ENCODE measurements at places on chromosomes 2 and 18.

GRCh38 chr2:193476171-193476800, 1281.6 kb upstream of the TMEFF2 start:
- DNase-seq: no peak

- DNase-seq: no peak
Measured at GRCh38 chr18:79405781-79406575, 10.2 kb downstream of the NFATC1 start.

DNA sequence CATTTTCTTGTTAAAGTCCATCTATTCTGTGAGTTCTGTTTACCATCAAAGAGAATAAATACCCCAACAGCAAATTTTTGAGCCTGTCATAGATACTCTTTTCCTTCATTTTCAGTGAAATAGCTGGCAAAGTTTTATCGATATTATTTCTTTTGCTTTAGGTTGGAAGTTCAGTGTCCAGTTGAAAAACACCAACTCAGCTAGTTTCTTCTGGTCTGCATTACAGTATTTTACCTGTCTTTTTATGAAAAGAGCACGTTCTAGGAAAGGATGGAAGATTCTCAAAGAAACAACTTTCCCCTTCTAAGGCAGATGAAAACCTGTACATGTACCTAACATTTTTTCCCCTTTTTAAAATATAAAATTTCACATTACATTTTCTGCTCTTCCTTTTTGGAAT, 80.4 kb upstream of the PROKR1 start:
- no peak for DNase-seq

DNA sequence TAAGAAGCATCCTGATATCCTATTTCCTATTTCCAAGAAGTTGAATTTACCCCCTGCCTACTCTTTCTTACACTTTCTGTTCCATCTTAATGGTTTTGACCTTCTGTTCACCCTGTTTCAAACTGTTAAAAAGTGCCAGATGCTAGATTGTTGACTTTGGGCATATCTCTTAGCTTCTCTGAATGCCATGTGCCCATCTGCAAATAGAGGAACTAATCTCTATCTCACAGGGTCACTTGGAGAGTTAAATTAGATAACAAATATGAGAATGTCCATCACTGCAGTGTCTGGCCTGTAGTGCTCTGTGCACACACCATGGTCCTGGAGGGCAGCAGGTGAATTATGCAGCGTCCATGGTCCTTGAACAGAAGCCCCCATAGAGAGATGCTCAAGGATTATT, 83.8 kb downstream of the LRATD1 start:
- no peak for DNase-seq

- no peak for DNase-seq
Measured at GRCh38 chr2:42933824-42934254, 141.5 kb upstream of the HAAO start.

DNA sequence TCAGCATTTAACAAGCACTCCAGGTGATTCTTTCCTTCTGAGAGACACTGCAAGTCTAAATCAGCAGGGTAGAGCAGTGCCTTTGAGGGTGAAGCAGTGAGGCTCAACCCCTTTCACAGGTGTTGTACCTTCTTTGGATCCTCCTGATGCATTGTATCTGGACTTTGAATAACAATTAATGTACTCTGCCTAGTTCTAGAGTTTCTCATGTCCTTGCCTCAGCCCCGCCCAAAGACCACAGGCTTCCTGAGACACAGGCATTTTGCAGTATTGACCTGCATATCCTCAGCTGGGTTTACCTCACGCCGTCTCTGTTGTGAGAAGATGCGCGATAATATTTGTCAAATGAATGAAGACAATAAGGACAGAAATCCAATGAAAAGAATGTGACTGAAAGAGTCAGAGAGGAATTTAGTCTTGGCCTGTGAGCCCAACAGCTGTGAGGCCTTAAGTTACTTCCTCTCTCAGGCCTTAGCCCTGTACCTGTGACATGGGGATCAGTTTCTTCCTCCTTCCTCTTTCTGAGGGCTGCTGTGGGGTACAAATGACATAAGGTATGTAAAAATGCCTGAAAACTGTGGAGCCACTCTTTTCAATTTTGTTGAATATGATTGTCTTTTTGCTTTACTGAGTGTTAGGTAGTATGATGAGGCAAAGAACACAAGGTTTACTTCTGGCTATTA, 43.7 kb downstream of the WIPF1 start:
- DNase-seq: no peak

DNA sequence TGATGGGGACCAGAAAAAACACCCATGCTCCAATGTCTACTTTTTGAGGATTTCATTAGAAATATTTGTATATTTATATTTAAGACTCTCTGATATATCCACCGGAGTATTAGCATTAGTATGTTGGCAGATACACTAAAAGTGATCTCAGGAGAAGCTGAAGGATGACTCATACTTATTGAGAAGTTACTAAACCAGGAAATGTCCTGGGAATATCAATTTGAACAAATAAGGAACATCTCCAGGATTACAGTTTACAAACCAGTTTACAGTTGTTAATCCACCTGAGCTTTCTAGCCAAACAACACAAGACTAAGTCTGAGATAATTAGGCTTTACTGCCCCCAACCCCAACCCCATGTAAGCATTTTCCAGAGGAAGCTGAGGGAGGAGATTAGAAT, 16.1 kb upstream of the DPP4 start:
- no peak for DNase-seq

DNA sequence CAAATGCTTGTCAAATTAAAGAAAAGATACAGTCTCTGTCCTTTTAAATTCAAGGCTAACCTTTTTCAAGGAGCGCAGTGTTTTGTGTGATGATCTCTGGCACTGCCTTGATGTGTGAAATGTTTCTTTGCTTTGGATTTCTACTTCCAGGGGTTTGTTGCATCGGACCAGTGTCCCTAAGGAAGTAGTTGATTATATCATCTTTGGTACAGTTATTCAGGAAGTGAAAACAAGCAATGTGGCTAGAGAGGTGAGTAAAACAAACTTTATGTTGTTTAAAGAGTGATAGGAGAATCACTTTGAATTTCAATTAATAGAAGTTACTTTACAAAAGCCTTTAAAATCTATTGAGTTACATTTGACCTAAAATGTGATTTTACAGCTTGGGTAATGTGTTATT, 28.8 kb downstream of the HADHB start:
- no peak for DNase-seq

- no peak for DNase-seq
Measured at GRCh38 chr18:4035521-4035920, 419.6 kb downstream of the DLGAP1 start.

DNA sequence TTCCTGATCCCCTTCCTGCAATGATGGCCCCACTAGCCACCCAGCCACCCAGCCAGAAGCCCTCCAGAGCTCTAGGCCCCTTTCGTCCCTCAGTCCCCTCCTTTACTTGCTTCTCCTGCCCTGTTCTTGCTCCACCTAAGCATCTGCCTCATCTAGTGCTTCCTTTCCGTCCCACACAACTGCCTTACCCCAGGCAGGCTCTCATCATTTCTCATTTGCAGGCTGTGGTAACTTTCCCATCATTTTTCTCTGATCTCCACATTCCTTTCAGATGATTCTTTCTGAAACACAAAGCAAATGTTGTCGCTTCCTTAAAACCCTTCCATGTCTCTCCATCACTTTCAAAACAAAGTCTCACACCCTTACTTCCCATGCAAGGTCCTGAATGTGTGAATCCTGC, 459.8 kb downstream of the METTL4 start:
- DNase-seq: no peak

DNA sequence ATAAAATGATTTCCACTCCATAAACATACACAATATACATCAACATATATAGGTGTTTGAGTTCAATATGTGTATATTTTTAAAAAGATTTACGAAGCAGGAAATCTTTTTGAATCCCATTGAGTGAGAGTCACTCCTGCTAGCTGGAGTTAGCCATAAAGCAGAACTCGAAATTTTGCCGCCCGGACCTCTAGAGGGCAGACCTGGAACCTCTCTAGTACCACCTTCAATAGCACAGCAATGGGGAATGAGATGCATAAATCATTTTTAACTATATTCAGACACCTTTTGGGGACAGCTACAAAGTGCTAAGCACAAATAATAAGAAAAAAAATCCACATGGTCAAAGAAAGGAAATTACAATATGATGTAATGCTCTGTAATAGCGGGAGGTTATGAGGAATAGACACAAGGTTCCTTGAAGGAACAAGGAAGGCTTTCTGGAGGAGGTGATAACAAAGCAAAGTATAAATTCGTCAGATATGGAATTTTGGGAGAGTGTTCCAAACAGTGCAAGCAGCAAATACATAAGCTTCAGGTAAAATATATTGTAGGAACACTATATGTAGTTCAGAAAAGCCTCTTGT, 533.4 kb downstream of the ERBB4 start:
- DNase-seq: no peak

Data from forelimb muscle (tissue), 1 donor.